Germinal center (tissue), 1 donor: ENCODE measurements at places on chromosomes 6 and 20.

- peak; percentile 19 for DNase-seq
Observed at GRCh38 chr6:97282238-97282725, 734 bp downstream of the MMS22L start.

GRCh38 chr6:157443066-157443800 is 62.2 kb downstream of the ZDHHC14 start:
- DNase-seq, result no peak

- no peak for DNase-seq
Observed at GRCh38 chr6:90895299-90896074, 308.6 kb upstream of the MAP3K7 start.

GRCh38 chr20:59217794-59218280 is 54.2 kb downstream of the ZNF831 start:
- DNase-seq, result no peak

GRCh38 chr6:3723966-3724365 is 27.5 kb downstream of the PXDC1 start:
- DNase-seq, result no peak

- DNase-seq, result no peak
Observed at GRCh38 chr6:38279963-38280588, 359.7 kb downstream of the BTBD9 start.

GRCh38 chr6:2744209-2744771 is 6.4 kb downstream of the MYLK4 start:
- DNase-seq, result no peak

- DNase-seq, result peak; percentile 36
Observed at GRCh38 chr6:109458774-109459531, 3.4 kb upstream of the MICAL1 start.

- DNase-seq, result no peak
Observed at GRCh38 chr6:144266091-144266649, 19.0 kb upstream of the UTRN start.

DNA sequence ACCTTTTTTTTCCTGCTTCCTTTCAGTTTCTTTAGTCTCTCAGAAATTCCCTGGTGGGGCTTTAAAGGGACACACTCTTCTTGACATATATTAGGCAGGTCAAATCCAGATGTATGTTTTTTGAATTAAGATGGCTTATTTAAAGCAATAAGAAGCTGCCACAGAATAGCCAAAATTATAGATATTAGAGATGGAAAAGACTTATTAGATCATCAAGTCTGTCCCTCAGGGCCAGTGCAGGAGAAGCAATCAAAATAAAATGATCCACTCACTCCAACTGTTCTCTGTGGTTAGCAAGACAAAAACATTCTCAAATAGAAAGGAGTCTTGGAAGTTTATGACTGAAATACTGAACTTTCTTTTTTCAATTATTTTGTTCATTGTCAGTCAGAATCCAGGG is 462.8 kb downstream of the CDC5L start:
- DNase-seq, result no peak

DNA sequence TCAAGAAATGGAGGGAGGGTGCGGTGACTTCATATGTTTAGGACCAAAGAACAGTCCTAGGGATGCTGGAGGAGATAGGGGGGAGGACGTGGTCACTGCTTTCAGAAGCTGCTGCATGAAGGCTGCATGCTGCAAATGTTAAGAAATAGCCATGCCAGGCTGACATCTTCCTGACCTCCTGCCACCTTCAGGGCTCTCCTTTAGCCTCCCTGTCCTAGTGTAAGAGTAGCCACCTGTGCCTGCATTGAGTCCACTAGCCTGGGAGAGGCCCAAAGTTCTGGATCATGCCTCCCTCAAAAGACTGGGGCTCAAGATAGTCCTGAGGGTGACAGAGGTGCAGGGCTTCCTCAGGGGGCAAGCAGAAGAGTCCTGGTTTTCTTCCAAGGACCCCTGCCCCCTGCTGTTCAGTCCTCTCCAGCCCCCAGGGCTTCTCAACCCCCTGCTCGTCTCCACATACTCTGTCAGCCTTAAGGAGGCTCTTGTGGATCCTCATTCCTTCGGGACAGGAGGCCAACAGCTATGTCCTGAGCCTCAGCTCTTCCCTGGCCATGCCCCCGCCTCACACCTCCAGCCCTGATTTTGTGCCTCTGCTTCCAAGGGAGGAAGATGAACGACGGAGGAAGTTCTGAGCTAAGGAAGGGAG is 96.3 kb downstream of the MRPL14 start:
- no peak for DNase-seq

GRCh38 chr6:169345146-169345545 is 91.5 kb upstream of the THBS2 start:
- DNase-seq, result no peak

DNA sequence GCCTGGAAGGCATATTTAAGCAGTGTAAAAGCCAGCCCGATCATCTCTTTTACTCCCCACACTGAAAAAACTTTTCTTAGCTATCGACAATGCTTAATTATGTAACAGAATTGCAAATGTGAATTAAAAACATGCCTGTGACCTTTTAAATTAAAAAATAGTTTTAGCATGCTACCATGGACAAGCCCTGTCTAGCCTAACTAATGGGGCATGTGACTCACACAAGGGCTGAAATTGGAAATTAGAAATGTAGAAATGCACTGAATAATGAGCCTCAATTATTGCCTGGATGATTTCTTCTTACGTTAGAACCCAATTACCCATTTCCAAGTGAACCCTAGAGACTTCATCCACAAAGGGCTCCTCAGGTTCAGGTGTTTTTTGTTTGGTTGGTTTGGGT is 82.7 kb downstream of the SIM1 start:
- DNase-seq, result no peak

DNA sequence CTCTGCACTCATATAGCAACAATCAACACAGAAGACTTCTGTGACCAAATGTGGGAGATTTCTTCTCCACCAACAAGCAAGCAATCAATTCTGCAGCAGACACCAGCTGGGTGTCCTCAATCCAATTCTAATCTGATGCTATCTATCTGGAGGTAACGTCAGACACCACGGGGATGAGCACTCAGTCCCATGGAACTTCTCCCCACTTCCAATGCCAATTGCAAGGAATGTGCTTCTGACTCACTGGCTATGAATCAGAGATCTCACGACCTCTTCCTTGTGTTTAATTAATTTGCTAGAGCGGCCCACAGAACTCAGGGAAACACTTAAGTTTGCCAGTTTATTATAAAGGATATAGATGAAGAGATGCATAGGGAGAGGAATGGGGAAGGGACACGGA is 103.5 kb upstream of the SIRPG start:
- DNase-seq, result no peak

- no peak for DNase-seq
Observed at GRCh38 chr6:34460796-34461507, 4.9 kb upstream of the PACSIN1 start.

- DNase-seq, result no peak
Observed at GRCh38 chr6:47822856-47823554, 41.2 kb downstream of the OPN5 start.

- DNase-seq, result peak; percentile 19
Observed at GRCh38 chr6:42453654-42454427, 2.1 kb upstream of the TRERF1 start.

- no peak for DNase-seq
Observed at GRCh38 chr6:90758741-90759140, 171.9 kb upstream of the MAP3K7 start.

DNA sequence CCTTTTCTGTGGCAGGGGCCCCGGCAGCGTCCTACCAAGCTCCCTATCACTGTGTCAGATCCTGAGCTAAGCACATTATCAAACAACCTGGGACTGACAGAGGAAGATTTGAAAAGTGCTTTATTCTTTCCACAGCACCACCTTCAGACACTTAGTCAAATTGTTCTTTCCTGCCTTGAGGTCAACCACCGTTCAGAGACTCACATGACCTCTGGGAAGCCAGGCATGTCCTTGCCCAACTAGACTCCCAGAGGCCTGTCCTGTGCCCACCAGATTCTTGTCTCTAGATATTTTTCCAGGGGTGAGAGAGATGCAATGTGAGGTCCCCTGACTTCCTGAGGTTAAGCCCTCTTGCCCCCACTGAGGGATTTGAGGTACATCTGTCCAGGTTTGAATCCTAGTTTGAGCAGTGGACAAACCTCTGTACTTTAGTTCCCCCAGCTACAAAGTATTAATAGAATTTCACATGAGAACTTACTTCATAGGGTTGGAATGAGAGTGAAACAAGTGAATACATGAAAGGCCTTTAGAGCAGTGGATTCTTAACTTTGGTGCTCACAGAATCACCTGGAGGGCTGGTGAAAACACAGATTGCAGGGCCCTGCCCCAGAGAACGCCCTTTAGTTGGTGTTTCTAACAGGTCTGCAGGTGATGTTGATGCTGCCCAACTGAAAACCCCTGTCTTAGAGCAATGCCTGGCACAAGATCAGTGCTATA is 179.8 kb downstream of the CLIC5 start:
- no peak for DNase-seq

DNA sequence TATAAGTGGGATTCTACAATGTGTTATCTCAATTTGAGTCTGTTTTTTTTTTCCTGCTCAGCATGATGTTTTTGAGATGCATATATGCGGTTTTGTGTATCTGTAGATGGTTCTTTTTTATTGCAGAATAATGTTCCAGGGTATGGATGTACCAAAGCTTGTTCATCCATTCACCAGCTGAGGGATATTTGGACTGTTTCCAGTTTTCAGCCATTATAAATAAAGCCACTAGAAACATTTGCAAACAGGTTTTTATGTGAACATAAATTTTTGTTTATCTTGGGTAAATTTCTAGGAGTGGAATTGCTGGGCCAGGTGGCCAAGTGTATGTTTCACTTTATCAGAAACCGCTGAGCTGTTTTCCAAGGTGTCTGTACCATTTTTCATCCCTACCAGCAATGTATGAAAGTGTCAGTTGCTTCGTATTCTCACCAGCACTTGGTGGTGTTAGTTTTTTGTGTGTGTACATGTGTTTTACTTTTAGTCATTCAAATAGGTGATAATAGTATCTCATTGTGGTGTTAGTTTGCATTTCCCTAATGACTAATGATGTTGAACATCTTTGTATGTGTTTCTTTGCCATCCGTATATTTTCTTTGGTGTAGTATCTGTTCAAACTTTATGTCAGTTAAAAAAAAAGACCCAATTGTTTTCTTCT is 124.2 kb downstream of the CEBPB start:
- DNase-seq, result no peak
